GM06990 (cell line): ENCODE measurements at places on chromosomes 6 and 20.
A peak's percentile ranks its signal among the peaks of the same experiment; 100 is the strongest.

- DNase-seq = no peak
These were observed 16.3 kb downstream of the TRAF3IP2 start for GRCh38 chr6:111589366-111589765.

DNA sequence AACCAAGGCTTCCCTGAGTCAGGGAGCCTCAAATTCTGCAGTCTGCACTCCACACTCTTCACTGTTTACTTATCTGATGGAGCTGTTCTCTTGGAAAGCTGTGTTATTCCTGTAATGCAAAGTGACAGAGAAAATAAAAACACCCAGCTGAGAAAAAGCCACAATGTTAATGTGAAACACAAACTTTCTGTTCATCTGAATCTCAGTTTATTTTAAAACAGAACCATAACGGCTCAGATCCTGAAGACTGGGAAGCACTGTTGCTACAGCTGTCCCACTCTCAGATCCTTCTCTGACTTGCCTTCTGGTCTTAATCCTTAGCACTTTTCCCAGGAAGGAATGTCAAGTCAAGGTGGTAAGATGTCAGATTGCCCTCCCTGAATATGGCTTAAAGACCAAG, 736.6 kb downstream of the DHX35 start:
- DNase-seq = no peak

DNA sequence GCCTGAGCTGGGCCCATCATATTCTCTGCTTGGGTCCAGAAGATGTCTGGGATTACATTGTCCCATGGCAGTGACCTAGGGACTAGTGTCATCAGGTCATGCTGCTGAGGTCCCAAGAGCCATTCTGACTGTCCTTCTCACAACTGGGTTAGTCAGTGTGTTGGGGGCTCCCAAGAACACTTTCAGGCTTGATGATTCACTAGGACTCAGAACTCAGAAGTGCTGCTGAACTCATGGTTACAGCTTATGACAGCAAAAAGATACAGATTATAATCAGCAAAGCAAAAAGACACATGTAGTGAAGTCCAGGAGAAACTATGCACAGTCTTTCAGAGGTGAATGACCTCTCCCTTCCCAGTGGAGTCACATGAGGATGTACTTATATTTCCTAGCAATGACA, 107.8 kb downstream of the SYNE1 start:
- no peak for DNase-seq

GRCh38 chr20:49794336-49795134, 18.1 kb upstream of the SLC9A8 start:
- DNase-seq = no peak

DNA sequence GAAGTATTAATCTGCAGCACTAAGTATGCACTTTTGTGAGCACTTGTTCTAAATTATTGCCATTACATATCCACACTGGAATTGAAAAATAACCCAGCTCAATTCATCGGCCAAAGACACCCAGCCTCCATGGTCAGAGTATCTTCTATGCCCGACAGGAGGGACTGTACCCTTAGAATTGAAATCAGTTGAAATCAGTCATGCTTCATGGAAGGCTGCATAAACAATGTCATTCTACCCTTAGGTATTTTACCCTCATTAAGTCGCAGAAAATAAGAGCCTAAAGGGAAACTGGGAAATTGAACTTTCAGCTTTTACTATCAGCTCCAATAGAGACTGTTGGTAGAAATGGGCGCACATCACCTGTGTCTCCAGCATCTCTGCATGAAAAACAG, 2.9 kb upstream of the RAMACL start:
- no peak for DNase-seq

- DNase-seq = no peak
These were observed 26.0 kb upstream of the ADIG start for GRCh38 chr20:38554986-38555385.

DNA sequence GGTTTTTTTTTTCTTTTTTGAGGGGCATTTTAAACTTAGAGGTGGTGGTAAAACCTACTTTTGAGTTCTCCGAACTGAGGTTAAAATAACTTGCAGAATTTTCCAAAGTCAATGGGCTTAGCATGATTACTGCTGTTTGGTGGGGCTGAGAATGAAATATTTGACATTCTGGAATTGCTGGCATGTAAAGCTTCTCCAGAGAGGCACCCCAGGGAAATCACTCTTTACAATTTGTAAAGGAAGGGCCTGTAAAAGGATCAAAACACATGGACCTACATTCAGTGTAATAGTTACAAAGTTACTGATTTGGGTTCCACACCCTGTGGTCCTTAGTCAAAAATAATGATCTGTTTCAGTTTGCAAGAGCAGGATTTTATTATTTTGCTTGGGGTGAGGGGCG, 5.5 kb downstream of the FAM217B start:
- no peak for DNase-seq

GRCh38 chr6:25193460-25194171, 85.6 kb upstream of the CARMIL1 start:
- DNase-seq = no peak

- DNase-seq = peak; percentile 22
These were observed 57.5 kb downstream of the SNRNP48 start for GRCh38 chr6:7647504-7647903.

DNA sequence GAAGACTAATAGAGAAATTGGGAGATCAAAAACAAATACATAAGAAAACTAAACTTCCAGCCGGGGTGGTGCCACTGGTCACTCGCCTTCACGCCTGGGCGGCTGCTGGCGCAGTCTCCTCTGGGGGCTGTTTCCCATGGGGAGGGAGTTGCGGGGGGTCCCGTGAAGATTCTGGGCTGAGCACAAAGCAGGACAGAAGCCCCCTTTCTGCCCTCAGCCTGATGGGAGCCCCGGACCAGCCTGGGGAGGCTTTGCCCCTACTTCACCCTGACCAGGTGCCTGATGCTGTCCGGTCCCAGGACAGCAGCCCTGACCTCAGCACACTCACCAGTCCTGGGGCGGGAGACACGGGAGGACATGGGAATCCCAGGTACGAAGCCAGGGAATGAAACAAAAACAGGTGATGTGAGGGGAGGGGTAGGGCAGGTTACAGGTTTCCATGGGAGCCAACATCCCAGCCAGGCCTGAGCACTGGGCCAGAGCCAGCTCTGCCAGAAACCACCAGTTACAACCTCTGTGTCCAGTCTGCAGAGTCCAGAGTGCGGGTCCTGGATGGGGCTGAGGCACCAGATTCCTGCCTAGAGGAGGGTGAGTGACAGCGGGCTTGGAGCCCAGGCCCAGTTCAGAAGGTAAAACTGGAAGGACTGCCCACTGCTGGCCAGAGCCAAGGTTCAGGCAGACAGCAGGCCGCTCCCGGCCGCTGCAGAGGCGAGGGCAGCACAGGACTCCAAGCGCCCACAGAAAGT, 326.4 kb downstream of the TAF4 start:
- DNase-seq = no peak

GRCh38 chr6:14120546-14120945, 3.0 kb downstream of the CD83 start:
- DNase-seq = no peak

DNA sequence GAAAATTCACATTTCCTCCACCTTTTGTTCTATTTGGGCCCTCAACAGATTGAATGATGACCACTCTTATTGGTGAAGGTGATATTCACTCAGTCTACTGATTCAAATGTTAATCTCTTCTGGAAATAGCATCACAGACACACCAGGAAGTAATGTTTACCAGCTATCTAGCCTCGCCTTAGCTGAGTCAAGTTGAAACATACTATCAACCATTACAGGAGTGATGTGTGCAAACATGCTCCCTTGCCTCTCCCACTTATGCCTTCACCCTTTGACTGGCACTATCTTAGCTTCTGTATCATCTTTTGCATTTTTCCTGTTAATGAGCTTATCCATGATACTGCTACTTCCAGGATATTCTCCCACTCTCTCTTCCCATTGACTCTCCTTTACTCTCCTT, 191.9 kb downstream of the CENPW start:
- DNase-seq = no peak

- DNase-seq = no peak
These were observed 18.3 kb downstream of the FOXC1 start for GRCh38 chr6:1627827-1628560.

DNA sequence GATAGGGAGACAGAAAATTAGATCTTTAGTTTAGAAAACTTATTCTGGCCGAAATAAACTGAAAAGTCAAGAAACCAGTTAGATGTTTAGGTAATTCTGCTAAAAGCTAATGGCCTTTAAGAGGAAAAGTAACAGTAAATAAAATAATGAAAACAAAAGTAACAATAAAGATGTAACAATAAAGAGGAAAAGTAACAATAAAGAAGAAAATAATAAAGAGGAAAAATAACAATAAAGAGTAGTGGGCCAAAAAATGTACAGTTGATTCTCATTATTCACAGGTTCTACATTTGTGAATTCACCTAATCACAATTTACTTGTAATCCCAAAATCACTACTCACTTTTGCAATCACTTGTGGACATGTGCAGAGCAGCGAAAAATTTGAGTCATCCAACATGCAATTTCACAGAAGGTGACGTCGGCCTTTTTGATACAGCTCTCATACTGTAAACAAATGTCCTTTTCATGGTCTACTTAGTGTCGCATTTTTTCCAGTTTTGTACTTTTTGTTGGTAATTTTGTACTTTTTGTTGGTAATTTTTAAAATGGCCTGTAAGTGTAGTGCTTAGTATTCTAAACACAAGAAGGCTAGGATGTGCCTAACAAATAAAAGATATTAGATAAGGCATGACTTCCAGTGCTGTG, 24.0 kb downstream of the HBS1L start:
- DNase-seq = no peak

DNA sequence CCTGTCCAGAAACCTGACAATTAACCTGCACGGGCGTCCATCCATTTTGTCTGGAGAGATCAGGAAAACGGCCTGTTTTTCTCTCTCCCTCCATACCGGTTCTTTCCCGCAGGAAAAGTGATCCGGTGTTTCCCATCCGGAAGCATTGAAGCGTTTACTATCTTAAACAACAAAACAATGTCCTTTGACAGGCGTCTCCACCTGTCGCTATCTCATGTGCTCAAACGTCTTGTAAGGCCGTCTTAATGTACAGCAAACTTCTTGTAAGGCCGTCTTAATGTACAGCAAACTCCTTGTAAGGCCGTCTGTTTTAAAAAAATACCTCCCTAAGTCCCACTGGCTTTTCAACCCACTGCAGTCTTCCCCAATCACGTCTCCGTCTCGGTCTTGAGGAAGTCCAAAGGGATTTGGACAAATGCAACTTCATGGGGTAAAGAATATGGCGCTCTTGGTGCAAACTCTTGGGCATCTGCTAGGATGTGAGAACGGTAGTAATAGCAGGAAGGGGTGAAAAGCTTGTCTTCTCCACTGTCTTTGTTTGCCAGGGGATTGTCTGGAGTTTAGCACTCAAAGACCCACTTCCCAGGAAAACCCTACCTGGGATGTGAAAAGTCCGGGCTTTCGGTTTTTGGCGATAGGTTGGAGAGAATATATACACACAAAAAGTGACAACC, 29.9 kb upstream of the TRIM27 start:
- no peak for DNase-seq

DNA sequence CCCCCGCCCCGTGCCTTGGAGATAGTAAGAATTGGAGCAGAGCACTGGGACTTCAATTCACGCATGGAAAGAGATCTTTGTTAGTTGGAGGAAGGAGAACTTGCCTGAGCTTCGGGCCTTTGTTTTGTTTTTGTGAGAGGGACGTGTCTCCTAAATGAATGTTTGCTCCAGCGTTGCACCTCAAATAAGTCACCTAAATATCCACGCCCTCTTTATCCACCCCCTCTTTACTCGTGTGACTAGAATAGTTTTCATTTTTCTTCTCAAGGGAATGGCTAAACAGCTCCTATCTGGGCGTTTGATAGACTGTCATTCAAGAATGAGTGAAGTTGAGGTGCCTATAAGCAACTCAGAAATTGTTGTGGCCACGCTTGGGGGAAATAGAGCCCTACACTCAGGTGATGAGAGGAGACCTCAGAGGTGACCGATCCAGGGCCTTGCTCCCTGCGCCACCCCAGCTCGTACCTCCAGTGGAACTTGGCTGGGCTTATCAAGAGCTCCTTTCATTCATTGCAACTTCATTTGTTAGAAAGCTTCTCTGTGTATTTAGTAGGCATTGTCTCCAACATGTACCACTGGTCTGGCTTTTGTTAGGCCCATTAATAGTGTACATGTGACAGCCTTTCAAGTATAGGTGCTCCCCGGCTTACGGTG, 861 bp downstream of the PCMTD2 start:
- no peak for DNase-seq
